ENCODE measurements at places on chromosomes 12 and 14.

DNA sequence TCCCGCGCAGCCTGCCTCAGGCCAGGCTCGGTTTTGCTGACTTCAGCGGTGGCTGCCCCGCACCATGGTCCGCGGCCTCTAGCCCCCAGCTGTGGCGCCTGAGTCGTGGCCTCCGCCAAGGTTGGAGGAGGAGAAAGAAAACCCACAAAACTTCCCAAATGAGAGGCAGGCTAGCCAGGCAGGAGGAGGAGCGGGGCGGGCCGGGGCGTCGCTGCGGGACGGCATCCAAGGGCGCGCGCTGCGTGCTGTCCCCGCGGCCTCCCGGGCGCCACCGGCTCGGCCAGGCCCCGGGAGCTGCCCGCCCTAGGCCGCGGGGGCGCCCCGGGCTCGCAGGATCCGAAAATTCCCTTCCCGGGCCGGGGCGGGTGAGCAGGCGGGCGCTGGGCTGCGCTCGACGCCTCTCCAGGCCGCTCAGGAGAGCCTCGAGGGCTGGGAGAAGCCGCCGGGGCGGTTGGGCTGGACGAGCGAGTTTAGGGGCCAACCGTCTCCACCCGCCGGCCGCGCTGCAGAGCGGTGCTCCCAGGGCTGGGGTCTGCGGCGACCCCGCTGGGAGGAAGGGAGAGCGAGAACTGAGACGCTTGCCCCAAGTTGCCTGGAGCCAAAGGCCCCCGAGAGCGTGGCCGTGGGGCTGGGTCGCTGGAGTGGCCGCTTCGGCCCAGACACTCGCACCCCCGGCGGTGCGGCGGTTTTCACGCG lies at the start of gene EFS:
Gene EFS (minus strand): TSS at position 137 of the 696 bp plus-strand sequence. CDS start 147 bp downstream, outside the sequence.
- no peak for DNase-seq

- DNase-seq = no peak
These were observed 30.7 kb upstream of the STXBP6 start for GRCh38 chr14:25080682-25081081.

DNA sequence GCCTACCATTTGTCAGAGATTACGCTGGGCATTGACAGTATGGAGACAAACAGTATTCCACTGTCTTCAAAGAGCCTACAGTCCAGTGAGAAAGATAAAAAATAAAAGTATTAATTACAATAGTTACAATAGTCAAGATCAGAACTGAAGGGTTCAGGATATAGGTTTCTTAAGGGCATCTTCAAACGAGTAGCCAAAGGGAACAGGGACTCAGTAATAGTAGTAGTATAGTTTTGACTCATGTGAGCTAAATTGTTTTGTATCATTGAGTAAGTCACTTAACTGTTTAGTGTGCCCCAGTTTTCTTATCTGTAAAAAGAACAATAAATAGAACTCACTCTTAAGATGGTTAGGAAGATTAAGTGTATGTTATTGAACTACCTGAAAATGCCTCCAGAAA lies 123.6 kb downstream of the METTL25 start:
- no peak for DNase-seq

DNA sequence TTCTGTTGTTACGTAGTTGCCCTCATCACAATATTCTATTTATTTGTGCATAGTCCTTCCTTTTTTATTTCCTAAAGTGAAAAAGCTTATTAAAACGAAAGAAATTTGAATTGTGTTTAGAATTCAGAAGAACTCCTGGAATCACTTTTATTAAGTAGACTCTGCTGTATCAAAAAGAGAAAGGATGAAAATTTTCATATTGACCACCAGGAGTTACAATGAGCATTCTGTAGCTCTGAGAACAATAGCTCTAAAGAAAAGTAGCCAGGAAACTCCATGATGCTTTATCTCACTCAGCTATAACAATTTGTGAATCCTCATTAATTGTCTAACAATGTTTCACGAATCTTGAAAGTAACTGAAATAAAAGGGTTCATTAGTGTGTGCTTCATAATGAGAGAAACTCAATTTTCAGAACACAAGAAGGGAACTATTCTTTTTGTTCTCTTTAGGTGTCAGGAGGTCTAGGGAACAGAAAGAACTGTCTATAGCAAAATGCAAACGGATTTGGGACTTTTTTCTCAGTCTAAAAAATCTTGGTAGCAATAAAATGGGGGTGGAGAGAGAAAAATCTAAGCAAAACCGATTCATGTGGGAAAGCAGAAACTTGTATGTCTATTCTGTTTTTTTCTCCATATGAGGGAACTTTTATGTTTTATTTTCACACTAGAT lies 19.3 kb downstream of the ASCL1 start:
- DNase-seq = no peak

DNA sequence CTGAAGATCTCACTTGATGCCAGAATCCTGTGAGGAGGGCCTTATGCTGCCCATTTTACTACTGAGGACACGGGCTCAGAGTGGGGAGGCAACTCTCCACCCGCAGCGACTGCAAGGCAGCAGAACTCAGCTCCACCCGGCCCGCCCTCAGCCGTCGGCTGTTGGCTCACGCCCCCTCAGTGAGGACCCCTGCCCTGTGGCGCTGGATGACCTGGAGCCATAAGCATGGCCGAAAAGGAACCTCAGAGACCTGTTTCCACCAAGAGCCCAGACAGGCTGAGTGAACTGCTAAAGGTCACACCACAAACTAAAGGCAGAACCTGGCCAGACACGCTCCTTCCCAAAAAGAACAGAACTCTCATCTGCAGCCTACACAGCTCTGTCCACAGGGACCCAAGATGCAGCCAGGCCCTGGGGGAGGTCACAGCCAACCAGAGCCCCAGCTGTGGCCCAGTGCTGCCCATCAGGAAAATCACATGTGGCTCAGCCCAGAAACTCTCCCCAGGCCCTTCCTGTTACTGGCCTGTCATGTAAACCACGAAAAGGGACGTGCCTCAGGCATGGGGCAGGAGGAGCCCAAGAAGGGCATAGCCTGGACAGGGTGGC lies 32.8 kb downstream of the CCNK start:
- no peak for DNase-seq

- peak; percentile 54 for DNase-seq
These were observed 34.2 kb downstream of the PTPRB start for GRCh38 chr12:70603044-70603443.

GRCh38 chr12:15629108-15629507 lies 160.1 kb downstream of the EPS8 start:
- peak; percentile 97 for DNase-seq

DNA sequence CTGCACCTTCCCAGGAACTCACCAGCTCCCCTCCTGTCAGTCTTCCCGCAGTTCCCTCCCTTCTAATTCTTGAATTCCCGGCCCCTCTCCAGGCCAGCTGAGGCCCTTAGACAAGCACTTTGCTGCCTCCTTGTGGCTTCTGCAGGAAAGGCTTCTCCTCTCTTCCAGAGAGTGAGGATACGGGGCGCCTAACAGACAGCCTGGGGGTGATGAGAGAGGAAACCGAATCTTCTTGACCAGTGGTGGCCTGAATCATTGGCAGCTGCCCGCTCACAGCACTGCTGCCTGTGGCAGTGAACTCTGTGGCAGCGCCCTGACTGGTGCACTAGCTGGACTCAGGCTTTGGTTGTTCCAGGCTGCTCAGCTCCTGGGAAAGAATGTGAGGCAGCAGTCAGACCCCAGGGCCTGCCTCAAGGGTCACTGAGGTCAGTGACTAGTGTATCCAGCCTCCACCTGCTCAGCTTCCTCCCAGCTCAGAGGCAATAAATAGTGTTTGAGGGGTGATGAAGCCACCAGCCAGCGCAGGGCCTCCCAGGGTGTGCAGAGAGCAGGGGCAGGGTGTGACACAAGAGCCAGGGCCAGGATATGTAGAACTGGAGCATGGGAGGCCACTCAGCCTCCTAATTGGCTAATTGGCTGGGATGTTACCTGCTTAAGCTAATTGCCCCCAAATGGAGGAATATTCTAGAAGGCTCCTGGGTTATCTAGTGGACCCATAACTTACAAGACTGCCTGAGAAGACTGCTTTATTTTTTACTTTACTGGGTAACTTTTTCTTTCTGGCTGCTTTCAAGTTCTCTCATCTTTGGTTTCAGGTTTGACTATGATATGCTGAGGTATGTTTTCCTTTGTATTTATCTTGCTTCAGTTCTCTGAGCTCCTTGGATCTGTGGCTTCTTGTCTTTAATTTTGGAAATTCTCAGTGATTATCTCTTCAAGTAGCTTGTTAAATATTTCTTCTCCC lies 12.9 kb upstream of the MCRS1 start:
- DNase-seq = peak; percentile 95

DNA sequence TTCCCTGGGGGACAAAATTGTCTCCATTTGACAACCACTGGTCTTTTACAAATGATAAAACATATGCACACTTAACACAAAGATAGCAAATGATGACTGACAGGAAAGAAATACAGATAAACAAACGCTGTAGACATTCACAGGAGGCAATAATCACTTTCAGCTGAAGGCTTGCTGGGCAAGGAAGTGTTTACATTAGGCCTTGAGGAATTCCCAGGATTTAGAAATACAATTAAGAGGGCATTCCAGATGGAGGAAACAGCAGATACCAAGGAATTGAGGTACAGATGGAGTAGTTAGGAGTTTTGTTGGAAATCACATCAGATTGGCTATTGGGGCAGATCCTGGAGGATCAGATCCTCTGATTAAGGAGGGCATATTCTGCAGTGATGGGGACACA lies 93.9 kb downstream of the DYRK2 start:
- no peak for DNase-seq

DNA sequence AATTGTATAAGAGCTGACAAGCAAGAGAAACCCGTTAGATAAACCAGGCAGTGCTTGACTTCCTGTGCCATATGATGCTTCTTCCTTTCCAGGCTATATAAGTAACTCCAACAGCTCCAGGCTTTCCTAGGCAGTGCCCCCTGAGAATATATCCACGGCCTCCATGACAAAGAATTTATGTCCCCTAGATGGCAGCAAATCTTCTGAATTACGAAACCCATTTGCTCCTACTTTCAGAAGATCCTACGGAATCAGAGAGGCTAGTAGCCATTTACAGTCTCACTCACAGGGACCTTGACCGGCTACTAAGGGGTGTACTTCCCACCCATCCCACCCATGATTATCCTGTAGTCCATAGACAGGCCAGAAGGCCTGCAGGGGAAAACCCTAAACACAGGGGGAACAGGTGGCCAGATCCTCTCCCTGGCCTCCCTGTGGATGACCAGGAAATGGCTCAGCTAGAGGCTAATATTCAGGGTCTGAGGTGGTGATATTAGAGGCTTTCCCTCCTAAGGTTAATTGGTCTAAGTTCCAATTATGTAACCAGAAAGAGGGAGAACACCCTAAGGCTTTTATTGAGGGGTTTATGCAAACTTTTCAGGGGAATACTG lies 77.2 kb upstream of the DCD start:
- DNase-seq = peak; percentile 52

DNA sequence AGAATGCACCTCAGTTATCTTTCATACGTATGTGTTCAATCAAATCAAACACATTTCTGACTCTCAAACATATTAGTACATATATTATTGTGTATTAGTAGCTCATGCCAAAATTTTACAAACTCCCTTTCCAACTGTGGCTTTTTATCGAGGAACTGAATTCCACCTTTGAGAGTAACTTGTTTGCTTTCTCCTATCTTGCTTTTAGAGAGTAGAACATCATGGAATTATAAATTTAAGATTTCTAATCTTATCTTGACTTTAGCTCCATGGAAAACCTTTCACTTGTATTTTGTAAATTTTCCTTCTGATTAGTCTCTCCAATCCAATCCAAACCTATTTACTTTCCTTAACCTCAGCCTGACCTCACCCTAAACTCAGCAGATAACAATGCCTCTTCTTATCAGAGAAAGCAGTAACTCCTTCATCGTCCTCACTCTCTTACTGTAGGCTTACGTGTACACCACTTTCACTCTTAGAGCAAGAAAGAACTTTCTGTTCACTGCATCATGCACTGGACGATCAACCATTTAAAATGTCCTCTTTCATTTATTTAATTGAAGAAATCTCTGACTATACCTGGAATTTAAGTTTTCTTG lies 164.5 kb downstream of the TMTC3 start:
- DNase-seq = no peak

DNA sequence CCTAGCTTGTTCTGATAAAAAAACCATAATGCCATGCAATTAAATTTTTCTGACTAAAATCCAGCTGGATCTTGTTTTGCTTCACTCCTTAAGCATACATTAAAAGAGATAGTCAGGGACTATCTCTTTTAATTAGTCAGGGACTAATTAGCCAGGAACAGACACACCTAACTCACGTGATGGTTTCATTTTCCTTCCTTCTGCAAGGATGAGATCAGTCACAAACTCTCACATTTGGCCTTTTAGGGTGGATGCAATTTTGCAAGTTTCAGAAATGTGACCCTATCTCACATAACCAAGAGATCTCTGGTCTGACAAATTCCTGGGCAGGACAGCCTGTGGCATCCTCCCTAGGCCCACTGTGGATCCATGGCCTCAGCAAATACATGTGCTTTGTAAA lies 62.4 kb downstream of the SETD3 start:
- DNase-seq = no peak

- no peak for DNase-seq
These were observed 63.3 kb downstream of the IGF1 start for GRCh38 chr12:102417055-102417454.

DNA sequence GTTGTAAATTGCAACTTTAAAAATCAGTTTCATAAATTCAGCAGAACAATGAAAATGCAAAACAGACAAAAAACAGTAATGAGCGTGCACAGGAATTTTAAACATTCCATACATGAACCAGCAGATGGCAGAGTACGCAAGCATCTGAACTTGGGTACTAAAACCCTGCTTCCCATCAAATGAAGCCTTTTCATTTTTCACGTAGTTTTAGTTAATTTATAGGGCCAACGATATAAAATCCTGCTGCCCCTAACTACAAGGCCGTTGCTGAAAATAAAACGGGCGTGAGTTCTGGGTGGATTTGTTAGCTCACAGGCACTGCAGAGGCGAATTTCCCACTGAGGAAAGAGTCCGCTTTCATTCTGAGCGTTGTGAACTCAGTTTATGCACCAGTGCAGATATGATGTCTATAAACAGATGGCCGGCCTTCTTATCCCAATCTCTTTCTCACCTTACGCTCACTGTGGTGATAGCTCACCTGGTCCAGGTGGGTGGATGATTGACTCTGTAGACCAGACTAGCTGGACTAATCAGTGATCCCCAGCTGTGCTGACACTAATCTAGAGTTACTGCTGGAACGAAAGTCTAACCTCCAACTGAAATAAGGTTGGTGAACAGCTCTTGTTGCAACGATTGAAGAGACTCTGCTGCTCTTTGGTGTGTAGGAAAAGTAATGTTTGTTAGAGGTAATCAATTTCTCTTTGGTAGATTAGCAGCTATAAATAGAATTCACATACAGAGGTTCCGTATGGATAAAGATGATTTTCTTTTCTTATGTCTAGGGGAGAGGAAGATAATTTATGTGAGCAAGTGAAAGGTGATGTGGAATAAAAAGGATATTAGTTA lies 89.2 kb downstream of the PDZRN4 start:
- peak; percentile 57 for DNase-seq

All from ELR (cell line).